H54 (cell line): ENCODE measurements at places on chromosomes 2 and 18.

DNA sequence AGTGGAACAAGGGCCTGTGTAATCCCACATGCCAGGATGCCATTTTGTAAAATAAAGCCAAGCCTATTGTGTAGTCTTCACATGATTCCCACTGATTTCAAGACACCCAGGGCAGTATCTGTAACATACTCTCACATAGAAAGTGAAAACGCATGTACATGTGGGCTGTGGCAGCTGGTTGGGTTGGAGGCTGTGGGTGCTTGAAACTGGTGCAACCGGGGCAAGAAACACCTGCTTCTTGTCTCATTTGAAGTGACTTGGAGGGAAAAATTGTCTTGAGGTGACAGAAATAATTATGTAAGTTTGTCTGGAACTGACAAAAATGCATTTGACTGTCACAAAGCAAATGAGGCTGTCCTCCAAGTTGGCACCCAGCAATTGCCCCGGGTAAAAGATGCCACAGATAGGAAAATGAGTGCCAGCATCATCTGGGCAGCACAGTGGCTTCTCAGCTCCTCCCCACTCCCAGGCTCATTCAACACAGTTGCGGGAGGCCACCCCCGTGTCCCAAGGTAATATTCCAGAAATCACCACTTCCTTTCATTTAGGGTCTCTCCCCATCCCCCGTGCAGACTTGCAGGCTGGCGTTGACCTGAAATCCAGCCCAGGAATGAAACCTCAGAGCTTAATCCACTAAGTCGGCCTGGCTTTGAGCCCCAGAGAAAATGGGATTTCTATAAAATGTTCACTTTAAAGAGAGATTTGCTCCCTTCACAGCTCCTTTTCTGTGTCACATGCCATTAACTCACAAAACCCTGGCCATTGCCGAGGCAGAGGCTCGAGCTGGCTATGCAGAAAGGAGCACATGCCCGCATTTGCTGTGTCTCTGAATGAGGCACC is 293.9 kb upstream of the PARD3B start:
- DNase-seq: no peak

- DNase-seq: no peak
Observed at GRCh38 chr2:236570081-236570868, 650 bp downstream of the ACKR3 start.

DNA sequence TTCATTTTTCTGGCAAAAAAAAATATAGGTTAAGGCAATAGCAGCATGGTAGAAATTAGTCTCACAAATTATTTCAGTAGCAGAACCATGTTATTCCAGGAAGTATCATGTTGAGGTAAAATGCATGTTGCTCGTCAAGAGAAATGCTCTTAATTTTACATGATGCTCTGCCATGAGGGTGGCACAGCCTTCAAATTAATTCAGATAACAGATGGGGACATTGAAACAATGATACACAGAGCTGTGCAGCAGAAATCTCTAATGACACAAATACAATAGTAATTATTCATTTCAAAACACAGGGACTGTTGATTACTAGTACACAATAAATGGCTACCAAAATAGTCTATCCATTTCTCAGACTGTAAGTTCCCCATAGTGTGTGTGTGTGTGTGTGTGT is 24.8 kb downstream of the GAREM1 start:
- no peak for DNase-seq

GRCh38 chr2:177633111-177633510 is 240.5 kb downstream of the AGPS start:
- no peak for DNase-seq
